ENCODE measurements at places on chromosomes 4 and X.

- DNase-seq, result no peak
Observed at GRCh38 chr4:91114386-91114785, 987.2 kb downstream of the CCSER1 start.

- DNase-seq, result no peak
Observed at GRCh38 chr4:68011684-68012083, 48.4 kb upstream of the TMPRSS11A start.

DNA sequence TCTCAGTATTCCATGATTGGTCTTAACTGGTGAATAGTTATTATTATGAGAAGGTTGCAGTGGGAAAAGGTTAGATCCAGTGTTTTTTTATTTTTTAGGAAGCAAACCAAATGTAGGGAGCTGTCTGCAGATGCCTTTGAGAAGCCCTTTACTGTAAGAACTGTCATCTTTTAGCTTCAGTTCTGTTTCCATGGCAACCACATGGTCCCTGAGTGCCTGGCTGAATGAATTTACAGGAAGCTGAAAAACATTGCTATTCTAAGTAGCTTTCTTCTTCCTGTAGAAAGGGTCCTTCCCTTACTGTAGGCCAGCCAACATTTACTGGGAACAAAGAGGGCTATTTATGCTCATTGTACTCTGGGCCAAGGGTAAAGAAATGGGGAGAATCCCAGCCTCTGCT, 103.3 kb downstream of the DCLK2 start:
- DNase-seq, result peak; percentile 52

GRCh38 chr4:78058591-78059523, 1.7 kb downstream of the FRAS1 start:
- DNase-seq, result peak; percentile 24

GRCh38 chr4:52946855-52947254, 84.7 kb downstream of the RASL11B start:
- no peak for DNase-seq

DNA sequence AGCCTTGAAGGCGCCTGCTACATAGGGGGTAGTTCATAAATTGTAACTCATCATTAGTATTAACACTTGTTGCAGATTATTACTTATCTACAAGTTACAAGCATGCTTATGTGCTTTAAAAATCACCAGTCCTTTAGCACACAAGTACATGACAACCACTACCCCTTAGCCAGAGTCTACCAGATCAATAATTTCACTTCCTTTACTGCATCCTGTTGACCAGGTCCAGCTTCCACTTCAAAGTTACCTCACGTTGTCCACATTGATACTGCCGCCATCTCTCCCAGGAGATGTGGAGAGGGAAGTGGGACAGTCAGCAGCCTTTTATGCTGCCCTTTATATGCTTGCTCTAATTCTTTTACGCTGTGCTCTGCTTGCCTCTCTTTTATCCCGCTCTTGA, 231.3 kb upstream of the CXXC4 start:
- no peak for DNase-seq

- peak; percentile 79 for DNase-seq
Observed at GRCh38 chrX:150363561-150364346, 637 bp downstream of the MAMLD1 start.

GRCh38 chr4:156191044-156191781, 237.5 kb upstream of the CTSO start:
- no peak for DNase-seq

GRCh38 chr4:111501946-111502345, 643.3 kb upstream of the FAM241A start:
- no peak for DNase-seq

- no peak for DNase-seq
Observed at GRCh38 chr4:92634882-92635281, 331.1 kb downstream of the GRID2 start.

DNA sequence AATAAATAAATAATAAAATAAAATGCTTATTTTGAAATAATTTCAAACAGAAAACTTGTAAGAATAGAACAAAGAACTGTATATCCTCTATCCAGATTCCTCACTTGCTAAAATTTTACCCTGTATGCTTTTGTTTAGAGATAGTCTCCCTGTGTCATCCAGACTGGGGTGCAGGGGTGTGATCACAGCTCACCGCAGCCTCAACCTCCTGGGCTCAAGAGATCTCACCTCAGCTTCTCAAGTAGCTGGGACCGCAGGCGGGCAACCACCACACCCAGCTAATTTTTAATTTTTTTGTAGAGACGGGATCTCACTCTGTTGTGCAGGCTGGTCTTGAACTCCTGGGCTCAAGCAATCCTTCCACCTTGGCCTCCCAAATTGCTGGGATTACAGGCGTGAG, 17.5 kb upstream of the ARAF start:
- no peak for DNase-seq

- no peak for DNase-seq
Observed at GRCh38 chr4:82362565-82362964, 11.2 kb downstream of the HNRNPD start.

DNA sequence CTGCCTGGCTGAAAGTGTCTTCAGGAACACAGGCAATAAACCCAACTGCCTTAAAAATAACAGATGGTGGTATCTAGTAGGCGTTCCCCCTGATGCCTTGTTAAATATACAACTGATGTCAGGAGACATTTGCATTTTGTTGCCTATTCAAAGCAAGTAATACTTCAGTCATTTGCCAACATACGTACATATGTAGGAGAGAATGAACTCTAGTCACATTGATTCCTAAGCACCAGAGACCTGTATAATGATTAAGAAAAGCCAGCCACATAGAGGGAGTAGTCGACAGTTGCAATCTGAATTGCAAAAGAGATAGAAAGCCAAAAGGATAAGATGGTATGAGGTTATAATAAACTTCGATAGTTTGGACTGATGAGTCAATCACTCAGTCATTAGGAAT, 191.0 kb upstream of the EMCN start:
- DNase-seq, result no peak

DNA sequence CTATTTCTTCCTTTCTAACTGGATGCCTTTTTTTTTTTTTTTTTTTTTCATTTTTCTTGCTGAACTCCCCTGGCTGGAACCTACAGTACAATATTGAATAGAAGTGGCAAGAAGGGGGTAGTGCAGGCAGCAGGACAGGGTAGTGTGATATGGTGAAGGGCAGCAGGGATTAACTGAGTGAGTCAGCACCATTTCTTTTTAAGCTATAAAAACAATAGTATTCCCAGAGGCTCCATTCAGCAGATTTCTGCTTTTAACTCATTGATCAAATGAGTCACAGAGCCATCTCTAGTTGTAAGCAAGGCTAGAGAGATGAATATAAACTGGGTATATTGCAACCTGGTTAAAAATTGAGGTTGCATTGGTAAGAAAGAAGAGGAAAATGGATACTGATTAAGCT, 53.6 kb upstream of the SETD7 start:
- DNase-seq, result peak; percentile 51

DNA sequence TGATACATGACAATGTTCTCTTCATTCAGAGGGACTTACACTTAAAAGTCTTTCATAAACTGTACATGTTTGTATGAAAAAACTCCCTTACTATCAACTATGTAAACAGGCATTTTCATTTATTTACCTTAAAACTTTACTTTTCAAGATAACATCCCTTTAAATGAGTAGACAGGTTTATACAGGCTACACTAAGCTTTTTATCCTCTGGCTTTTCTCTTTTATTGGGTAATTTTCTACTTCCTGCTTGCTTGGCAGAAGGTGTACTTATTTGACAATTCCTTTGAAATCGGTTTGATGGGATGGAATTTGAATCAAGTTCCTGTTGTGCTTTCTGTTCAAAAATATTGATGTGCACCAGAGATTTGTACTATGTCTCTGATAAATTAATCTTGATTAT, 81.4 kb downstream of the PTPN13 start:
- DNase-seq, result no peak

- no peak for DNase-seq
Observed at GRCh38 chr4:182770259-182770995, 146.8 kb downstream of the DCTD start.

- DNase-seq, result no peak
Observed at GRCh38 chr4:86160426-86160825, 199.4 kb downstream of the MAPK10 start.

DNA sequence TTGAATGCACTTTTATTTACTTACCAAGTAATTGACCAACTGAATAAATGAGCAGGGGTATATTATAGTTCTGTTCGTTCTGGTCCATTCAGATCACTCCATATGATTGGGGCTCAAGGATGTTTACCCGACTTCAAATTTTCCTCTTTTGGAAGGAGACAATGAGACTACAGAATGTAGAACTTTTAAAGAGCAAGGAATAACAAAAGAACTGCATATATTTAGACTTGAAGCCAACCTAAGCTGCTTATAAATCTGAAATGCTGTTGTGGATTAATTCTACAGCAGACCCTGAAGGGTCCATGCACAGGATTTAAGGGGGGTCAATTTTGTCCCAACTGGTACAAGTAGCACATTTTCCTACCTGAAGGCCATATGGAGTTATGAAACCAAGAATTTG, 610.8 kb downstream of the RAB28 start:
- DNase-seq, result no peak

DNA sequence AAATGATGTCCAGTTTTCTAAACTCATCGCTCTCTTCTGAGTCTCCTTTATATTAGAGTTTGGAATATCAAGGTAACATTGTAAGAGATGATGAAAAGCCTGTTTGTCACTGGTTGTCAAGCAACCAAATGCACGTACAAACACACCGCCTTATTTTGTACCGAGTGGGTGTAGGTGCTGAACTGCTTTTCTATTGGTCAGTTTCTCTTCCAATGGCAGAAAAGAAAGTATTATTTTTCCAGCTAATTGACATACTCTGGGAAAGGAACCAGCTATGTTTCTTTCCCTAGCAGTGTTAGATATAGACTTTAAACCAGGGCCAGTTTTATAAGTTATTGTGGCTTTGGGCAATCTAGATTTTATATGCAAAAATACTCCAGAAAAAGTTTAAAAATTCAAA, 6.6 kb upstream of the PPM1K start:
- DNase-seq, result peak; percentile 44

- no peak for DNase-seq
Observed at GRCh38 chr4:24836661-24837242, 41.4 kb downstream of the SOD3 start.

DNA sequence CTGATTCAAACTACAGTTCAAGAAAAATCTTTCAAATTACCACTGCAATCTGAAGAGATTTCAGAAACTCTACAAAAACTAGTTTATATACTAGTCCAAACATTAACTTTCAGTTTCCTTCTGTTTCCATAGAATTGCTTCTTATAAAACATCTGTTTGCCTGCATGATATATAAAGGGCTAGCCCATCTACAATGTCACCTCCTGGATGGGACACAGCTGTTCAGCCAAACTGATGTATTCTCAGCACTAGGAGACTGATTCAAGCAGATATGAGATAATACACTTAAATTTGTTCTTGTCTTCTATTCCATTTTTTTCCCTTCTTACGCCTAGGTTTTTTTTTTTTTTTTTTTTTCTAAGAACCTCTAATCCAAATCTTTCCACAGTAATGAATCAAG, 1569.7 kb upstream of the IGFBP7 start:
- DNase-seq, result no peak

- DNase-seq, result peak; percentile 3
Observed at GRCh38 chr4:137361756-137362470, 170.4 kb downstream of the PCDH18 start.

DNA sequence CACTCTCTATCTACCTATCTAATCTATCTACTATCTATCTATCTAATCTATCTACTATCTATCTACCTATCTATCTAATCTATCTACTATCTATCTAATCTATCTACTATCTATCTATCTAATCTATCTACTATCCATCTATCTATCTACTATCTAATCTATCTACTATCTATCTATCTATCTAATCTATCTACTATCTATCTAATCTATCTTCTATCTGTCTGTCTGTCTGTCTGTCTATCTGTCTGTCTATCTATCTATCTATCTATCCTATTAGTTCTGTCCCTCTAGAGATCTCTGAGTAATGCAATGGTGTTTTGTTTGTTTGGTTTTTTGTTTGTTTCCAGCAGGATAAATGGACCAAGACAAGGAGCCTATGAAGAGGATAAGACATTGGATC, 9.4 kb upstream of the ASMTL start:
- no peak for DNase-seq

DNA sequence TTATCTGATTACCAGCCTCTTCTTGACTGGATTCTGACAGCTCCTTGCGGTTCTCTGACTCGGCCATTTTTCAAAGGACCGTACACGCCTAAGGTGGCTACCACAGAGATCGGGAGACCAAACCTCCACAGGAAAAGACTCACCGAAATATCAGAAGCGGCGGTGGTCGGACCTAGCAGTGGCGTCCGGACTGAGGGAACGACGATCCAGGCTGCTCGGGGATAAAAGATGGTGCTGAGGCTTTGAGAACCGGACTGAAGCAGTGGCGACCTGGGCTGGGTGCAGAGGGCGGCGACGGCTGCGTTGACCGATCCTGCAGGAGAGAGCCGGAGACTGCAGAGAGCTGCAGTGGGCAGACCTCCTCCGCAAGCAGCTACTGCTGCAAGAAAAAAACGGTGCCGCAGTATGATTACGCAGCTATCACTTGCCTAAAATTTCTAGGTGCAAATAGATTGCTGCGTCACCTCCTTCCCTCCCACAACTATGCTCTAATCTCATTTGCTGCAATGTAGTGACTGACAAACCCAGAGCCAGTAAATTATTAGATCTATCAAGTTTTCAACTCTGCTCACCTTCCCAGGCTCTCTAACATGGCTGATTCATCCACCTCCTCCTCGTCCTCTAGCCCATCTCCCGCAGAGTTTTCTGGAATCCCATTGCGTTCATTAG, at the start of gene NAP1L2:
Gene NAP1L2 (minus strand): TSS at position 426 of the 669 bp plus-strand sequence. CDS start 359 bp downstream, at position 67.
- DNase-seq, result peak; percentile 30

- no peak for DNase-seq
Observed at GRCh38 chr4:108813261-108813660, 50.4 kb upstream of the ETNPPL start.

DNA sequence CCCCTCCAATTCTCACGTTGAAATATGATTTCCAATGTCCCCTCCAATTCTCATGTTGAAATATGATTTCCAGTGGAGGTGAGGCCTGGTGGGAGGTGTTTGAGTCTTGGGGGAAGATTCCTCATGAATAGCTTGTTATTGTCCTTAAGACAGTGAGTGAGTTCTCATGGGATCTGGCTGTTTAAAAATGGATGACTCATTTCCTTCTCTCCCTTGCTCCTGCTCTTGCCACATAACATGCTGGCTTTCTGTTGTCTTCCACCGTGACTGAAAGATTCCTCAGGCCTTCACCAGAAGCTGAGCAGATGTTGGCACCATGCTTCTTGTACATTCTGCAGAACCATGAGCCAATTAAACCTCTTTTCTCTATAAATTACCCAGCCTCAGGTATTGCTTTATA, 346.8 kb upstream of the TECRL start:
- peak; percentile 73 for DNase-seq

- DNase-seq, result peak; percentile 46
Observed at GRCh38 chr4:77052352-77052751, 23.4 kb downstream of the CCNI start.

GRCh38 chrX:137032841-137033773, 688 bp downstream of the GPR101 start:
- no peak for DNase-seq

Measured in M059J (cell line).